ENCODE measurements at places on chromosomes 13 and 19.
A peak's percentile ranks its signal among the peaks of the same experiment; 100 is the strongest.

DNA sequence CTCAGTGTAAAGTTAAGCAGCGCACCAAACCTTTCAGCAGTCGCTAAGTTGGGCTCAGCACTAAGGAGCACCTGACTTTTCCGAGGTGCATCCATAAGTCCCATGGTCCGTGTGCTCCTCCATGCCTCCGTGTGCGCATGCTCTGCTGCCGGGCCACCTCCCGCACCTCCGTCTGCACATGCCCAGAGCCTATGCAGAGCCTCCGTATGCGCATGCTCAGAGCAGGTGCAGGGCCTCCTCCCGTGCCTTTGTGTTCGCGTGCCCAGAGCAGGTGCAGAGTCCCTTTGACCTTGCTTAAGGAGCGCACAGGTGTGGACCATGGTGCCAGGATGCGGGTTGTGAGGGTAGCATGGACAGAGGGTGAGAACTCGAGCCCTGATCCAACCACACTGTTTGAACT, 46.0 kb downstream of the ATP11A start:
- DNase-seq: no peak

- DNase-seq: no peak
Measured at GRCh38 chr19:3117716-3118115, 18.1 kb upstream of the GNA15 start.

DNA sequence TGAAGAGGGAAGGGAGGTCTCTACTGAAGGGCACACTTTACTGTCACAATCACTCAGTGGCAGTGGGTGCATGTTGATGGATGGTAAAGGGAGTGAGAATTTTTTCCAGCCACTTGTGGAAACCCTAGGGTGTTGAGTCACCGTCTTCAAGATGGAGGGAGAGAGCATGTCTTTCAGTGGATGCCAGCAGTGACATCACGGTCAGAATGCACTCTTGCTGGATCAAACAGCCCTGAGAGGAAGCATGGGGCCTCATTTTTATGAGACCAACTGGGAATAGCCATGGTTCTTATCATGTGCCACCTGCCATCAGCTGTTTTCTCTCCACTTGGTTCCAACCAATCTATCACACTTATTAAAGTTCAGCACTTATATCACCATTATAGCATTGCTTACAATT, 182.5 kb downstream of the KCNRG start:
- peak; percentile 10 for DNase-seq

- no peak for DNase-seq
Measured at GRCh38 chr19:33798681-33799111, 2.0 kb downstream of the KCTD15 start.

GRCh38 chr19:2978772-2979171, 1.4 kb downstream of the TLE6 start:
- no peak for DNase-seq

- DNase-seq: peak; percentile 81
Measured at GRCh38 chr19:4304538-4305256, at the start of gene FSD1. Gene FSD1 (plus strand): TSS chr19:4304598. CDS start chr19:4304747, 149 bp downstream.

GRCh38 chr13:113431171-113431570, 22.1 kb downstream of the ADPRHL1 start:
- no peak for DNase-seq

DNA sequence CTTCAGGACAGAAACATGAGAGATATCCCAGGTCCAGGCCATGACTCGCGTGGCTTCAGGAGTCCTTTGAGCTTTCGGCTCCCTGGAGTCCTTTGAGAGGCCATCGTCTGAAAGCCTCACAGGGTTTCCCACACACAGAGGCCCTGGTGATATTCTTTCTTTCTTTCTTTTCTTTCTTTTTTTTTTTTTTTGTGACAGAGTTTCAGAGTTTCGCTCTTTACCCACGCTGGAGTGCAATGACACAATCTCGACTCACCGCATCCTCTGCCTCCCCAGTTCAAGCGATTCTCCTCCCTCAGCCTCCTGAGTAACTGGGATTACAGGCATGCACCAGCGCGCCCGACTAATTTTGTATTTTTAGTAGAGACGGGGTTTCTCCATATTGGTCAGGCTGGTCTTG, 5.5 kb downstream of the SIN3B start:
- DNase-seq: peak; percentile 41

GRCh38 chr19:13154911-13155471, 4.8 kb downstream of the IER2 start:
- peak; percentile 83 for DNase-seq

- no peak for DNase-seq
Measured at GRCh38 chr13:62084728-62085127, 669.1 kb upstream of the PCDH20 start.

DNA sequence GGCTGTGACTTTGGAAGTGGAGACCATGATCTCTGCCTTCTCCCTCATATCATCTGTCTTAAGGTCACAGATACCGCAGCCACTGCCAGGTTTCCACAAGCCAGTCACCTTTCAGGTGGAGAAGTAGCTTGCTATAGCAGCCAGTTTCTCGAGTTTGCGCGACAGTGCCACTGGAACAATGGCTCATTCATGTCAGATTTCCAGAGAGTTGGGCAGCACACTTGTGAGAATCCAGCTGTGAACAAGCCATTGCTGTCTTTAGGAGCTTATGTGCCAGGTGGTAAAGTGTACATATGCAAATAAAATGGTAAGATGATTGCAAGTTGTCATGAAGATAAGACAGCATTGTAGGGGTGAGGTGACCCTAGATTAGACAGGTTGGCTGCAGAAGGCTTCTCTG, 22.3 kb downstream of the GARRE1 start:
- DNase-seq: no peak

DNA sequence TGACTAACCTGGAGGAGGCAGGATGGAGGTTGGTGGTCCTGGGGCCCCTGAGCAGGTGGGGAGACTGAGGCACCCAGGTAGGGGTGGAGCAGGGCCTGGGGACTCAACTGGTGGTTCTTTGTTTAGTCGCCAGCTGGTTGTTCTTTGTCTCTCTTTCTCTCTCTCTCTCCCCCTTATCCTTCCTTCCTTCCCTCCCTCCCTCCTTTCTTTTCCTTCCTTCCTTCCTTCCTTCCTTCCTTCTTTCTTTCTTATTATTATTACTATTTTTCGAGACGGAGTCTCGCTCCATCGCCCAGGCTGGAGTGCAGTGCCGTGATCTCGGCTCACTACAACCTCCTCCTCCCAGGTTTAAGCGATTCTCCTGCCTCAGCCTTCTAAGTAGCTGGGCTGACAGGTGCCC, 6.6 kb upstream of the NRTN start:
- no peak for DNase-seq

DNA sequence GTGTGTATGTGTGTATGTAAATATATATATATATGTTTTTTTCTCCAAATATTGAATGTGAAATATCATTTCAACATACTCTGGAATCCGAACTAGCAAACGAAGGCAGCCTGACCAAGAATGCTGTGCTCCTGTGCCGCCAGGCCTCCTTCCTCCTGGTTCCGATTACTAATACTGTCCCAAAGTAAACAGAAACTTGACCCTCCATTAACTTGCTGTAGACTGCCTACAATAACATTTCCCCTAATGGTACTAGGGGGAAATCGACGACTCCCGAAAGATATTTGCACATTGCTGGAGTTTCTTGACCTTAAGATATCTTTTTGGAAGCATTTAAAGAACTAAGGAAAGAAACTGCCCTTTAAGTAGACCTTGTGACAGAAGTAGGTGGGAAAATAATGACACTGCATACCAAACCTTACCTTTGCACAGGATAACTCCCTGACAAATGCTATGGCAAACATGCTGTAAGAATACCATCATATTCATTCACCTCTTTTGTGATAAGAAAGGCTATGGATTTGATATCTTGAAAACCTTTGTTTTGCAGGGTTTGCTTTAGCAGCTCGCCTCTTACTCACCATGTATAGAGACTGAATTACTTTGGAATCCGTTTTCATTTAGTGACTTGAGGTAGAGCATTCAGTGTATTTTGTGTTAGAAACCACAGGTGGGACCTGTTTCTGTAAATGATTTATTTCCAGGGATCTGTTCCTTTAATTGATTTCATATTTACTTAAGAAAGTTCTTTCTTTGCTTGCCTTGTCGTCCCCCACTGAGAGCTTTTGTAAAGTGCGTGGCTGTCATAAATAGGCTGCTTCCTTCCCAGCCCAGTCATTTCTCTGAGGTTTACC, 80.1 kb downstream of the KLF5 start:
- peak; percentile 50 for DNase-seq

DNA sequence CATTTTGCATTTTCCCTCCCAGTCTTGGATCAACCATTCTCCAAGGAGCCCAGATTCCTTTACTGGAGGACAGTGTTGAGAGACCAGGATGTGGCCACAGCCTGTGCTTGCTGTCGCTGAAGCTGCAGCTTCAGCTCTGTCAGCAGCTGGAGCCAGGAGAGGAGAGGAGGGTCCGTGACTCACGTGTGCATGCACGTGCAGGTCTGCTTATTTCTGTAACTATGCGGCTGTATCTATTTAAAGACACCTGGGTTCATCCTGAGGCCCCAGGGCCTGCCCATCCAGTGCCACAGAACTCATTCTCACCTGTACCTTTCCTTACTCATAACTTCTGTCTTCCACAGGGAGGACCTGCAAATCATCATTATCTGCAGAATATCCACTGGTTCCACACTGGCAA, 8.2 kb upstream of the LAMP1 start:
- no peak for DNase-seq

GRCh38 chr13:46267166-46267565, 55.4 kb downstream of the LRRC63 start:
- DNase-seq: no peak

DNA sequence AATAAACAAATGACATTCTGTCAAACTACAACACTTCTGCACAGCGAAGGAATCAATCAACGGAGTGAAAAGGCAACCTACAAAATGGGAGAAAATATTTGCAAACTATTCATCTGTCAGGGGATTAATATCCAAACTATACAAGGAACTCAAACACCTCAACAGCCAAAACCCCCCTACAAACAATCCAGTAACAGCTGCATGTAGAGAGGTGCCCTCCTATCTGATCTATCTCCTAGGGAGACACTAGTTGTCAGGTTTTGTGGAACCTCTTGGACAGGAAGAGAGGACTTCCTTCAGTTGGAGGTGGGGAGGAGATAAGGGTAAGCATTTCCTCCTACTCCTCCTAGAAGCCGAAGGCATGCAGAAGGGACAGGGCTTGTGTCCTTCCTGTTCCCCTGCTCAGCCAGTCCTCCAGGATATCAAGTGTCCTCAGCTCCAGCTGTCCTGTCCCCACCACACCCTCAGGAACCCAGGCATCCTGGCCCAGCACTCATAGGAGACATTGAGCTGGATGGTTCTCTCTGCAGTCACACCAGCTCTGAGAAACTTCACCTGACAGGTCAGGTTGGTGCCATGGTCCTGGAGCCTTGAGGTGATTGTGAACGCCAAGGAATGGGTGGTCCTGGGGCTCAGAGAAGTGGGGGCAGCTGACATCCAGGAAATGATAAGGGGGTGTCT, 9.8 kb upstream of the SIGLEC8 start:
- no peak for DNase-seq

- DNase-seq: no peak
Measured at GRCh38 chr19:46544651-46545050, 49.0 kb upstream of the PNMA8B start.

GRCh38 chr19:3125900-3126524, 9.8 kb upstream of the GNA15 start:
- DNase-seq: peak; percentile 50

DNA sequence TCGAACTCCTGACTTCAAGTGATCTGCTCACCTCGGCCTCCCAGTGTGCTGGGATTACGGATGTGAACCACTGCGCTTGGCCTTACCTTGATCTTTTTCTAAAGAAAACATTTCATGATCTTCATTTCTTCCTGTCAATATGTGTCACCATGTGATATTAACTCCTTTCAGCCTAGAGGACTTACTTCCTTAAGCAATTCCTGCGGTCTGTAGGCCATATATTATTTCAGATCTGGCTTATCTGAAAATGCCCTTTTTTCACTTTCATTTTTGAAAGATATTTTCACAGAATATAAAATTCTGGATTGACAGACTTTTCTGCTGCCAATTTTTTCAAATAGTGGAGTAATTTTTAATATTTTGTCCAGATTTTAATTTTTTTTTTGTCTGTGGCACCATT, 2.0 kb upstream of the GPR32 start:
- no peak for DNase-seq

DNA sequence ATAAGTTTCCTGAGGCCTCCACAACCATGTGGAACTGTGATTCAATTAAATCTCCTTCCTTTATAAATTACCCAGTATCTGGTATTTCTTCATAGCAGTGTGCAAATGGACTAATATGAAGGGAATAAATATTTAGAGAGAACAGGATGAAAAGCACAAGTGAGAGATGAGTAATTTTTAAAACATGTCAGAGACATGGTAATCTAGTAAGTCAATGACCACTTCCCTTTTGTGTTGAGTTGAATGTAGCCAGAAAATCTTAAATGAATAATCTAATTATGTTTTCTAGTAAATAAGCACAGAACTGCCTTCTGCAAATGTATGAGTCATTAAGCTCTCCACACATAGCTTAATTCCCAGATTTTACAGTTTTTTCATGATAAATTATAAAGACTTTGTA, 524.1 kb upstream of the SLITRK5 start:
- DNase-seq: peak; percentile 71

DNA sequence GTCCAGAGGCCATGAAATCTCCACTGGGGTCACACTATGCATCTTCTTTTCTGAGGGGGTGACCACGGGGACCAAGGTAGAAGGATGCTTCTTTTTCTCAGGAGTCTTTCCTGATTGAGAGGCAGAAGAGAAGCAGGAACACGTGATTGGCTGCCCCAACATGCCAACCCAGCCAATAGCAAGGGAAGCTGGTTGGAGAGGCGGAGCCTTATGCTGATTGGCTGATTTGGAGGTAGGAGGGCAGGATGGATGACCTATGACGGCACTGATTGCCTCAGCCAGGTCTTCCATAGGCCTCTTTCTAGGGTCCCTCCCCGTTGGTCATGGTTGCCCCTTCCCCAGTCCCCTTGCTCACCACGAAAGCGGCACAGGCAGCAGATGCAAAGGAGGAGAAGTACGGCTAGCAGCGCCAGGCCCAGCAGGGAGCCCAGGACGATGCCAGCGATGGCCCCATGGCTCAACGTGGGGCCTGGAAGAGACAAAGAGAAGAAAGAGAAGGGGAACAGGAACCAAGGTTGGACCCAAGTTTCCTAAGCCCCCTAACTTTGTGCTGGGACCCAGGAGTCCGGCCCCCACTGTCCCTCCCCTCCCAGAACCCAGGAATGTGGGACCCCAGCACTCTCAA, 8.0 kb downstream of the VSIG10L start:
- DNase-seq: no peak

DNA sequence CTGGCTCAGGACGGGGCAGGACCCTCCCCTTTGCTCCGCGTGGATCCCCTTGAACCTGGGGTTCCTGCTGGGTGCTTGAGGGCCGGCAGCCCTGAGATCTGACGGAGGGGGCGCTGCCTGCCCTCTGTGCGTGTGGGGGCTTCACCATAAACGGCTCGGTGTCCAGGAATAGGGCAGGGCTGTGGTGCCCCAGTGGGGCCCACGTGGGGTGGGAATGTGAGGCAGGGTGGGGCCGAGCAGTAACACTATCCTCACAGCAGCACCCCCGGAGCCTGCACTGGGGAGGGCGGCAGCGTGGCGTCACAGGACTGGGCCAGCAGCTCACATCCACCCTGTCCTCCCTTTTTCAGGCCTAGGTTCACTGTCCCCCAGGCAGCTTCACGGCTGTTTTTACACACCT, 38.0 kb downstream of the GAS6 start:
- DNase-seq: no peak
